ENCODE measurements at places on chromosomes 16 and 17.
A peak's percentile ranks its signal among the peaks of the same experiment; 100 is the strongest.

GRCh38 chr17:19346351-19347255, 15.9 kb downstream of the B9D1 start:
- DNase-seq: no peak

GRCh38 chr17:14547556-14547955, 246.7 kb downstream of the HS3ST3B1 start:
- DNase-seq: no peak

- no peak for DNase-seq
Observed at GRCh38 chr16:2902337-2903130, 9.2 kb upstream of the FLYWCH1 start.

DNA sequence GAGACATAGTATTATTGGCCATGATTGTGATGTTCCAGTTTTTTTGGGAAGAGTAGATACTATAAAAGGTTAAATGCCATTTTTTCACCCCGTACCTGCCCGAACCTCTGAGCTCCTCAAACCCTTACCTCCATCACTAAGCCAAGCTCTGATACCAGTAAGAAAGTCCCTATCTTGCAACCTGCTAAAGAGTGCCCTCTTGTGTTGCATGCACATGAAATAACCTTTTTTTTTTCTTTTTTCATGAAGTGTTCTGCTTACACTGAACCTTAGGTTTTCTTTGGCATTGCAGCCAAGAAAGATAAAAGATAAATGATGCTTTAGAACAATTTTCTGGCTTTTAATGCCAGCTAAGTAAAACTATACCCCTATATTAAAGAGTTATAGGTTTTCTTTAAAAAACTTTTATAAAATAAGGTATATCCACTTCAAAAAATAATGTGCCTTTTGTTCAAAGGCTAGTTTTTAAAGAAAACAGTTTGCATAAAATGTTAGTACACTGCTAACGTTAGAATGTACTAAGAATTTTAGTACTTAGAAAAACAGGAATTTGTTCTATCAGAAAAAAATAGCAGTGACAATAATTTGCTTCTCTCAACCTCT, 295.3 kb upstream of the PMFBP1 start:
- peak; percentile 58 for DNase-seq

DNA sequence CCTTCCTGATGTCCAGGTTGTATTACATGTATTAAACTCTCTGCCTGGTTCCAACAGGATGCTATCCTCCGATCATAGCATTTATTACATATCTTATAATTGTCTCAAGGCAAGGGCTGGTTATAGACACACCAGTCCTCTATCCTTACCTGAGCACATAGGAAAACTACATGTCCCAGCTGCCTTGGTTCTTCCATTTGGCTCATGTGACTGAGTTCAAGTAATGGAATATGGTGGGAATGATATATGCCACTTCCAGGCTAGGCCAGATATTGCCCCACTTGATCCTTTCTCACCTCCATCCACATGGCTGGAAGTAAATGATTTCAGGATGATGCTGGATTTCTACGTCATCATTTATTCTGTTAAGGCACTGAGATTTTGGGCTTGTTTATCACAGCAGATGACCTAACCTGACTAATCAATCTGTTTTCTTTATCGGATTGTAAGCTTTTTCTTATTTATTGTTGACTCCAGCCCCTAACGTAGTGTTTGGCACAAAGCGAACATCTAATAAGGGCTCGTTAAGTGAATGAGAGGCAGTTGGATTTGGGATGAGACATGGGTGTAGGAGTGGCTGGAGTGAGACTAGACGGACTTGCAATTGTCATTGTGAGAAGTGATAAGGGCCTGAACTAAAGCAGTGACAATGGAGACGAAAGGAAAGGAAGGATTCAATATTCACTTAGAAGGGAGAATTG, 8.2 kb upstream of the SHISA9 start:
- no peak for DNase-seq

- DNase-seq: no peak
Observed at GRCh38 chr16:62657116-62657515, 620.9 kb upstream of the CDH8 start.

GRCh38 chr17:59719526-59719925, 12.1 kb downstream of the VMP1 start:
- no peak for DNase-seq

DNA sequence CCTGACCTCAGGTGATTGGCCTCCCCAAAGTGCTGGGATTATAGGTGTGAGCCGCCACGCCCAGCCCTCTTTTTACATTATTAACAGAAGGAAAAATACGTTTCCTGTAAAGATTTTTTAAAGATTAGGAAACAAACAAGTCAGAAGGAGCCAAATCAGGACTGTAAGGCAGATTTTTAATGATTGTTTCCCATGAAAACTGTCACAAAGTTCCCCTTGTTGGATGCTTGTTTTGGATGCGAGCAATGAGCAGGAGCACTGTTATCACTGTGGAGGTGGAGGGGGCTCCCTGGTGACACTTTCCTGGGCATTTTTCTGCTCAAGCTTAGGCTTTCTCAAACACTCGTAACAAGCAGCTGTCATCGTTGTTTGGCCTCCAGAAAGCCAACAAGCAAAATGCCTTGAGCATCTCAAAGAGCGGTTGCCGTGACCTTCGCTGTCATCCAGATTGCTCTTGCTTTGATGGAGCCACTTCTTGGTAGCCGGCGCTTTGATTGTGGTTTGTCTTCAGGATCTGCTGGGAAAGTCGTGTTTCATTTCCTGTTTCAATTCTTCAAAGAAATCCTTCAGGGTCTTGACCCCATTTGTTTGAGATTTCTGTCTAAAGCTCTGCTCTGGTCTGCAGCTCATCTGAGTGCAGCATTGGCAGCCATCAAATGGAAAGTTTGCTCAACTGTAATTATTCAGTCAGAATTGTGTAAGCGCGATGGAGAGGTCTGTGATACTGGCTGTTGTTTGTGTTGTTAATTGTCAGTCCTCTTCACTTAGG, 128.7 kb downstream of the RPTOR start:
- no peak for DNase-seq

DNA sequence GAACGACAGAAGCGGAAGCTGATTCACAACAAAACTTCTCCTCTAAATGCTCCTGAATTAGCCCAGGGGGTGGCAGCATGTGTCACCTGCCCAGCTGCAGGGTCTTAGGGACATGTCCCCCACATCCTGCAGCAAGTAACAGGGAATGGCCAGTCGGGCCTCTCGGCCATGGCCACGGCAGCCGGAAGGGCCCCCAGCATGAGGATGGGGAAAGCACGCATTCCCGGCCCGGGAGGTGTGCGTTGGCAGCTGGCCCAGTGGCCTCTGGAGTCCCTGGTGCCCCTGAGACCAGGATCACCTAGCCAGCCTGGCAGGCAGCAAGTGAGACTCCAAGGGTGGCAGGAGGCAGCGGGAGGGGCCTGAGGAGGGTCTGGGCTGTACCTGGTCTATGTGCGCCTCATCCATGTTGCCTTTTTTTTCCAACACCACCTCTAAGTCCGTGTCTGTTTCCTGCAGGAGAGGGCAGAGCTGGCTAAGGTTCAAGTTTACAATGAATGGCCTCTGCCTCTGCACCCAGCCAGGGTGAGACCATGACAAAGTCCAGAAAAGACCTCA, 7.0 kb downstream of the KNOP1 start:
- no peak for DNase-seq

- no peak for DNase-seq
Observed at GRCh38 chr17:2721603-2722002, 10.0 kb upstream of the CLUH start.

DNA sequence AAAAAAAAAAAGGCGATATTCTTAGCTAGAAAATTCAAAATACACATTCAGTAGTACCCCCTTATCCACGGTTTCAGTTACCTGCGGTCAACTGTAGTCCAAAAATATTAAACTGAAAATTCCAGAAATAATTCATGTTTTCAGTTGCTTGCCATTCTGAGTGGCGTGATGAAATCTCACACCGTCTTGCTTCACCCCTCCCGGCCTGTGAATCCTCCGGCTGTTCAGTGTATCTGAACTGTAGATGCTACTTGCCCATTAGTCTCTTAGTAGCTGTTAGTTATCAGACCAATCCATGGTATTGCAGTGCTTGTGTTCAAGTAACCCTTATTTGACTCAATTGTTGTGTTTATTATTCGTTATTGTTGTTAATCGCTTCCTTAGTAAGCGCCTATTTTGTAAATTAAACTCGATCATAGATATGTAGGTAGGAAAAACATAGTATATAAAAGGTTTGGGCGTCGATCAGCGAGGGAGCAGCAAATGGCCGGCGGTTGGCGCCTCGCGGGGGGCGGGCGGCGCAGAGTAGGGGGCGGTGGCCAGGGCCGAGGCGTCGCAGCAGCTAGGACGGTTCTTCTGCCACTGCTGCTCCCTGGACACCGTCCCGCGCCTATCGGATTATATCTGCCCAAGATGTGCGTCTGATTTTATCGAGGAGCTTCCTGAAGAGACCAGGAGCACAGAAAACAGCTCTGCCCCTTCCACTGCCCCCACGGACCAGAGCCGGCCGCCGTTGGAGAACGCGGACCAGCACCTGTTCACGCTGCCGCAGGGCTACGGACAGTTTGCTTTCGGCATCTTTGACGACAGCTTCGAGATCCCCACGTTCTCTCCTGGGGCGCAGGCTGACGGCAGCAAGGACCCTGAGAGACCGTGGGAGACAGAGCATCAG, 39.8 kb upstream of the AKAP1 start:
- no peak for DNase-seq

DNA sequence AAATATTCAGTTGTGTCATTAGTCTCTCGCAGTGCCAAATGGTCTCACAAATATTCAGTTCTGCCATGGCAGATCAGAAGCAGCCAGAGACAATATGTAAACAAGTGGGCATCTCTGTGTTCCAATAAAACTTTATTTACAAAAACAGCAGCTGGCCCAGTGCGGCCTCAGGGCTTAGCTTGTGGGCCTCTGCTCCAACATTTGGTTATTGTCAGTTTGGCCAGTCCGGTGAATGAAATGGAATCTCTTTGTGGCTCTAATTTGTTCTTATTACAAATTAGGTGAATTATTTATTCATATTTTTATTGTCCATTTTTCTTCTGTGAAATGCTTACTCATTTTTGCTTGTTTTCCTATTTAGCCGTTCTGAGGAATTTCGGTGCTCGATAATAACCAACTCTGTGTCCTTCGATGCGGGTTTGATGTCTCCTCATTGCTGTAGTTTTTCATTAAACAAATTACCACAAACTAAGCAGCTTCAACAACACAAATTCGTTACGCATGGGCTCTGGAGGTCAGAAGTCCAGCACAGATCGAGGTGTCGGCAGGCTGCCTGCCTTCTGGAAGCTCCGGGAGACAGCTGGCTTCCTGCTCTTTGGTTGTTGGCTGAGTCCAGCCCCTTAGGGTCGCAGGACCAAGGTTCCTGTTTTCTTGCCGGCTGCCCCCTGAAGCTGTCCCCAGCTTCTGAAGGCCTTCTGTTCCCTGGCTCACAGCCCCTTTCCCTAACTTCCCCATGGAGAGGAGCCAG, 4.1 kb upstream of the SLC38A10 start:
- no peak for DNase-seq

GRCh38 chr17:491086-492021, 138.7 kb upstream of the RPH3AL start:
- no peak for DNase-seq

DNA sequence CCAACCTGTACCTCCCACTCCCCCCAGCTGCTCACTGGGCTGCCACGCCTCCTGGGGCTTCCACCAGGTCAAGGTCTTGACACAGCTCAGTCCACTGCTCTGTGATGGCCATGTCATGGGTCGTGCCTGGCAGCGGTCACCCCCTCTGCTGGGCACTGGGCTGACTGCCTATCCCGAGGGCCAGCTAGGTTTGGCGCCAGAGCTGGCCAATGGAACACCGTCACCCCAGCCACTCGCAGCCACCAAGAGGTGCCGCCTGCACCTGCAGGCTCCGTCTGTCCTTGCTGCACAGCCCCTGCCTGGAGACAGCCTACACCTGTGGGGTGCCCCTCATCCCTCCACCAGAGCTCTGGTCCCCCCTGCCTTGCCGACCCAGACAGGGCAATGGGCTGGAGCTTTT, 4.5 kb upstream of the RAB40C start:
- DNase-seq: peak; percentile 88

DNA sequence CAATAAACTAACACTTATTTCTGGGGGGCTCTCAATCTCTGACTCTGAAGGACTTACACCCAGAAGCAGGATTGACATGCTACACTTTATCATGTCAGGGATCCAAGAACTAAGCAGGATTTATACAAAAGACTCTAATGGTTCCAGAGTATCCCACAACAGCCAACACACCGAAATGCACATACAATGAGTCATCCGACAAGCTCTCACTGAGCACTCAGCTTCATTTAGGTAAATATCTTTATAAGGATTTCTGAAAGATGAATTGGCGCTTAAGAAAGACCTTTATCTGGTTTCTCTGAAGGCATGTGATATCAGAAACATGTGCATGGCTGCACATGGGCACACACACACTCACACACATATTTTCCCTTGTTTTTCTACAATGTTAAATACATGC, 77.2 kb downstream of the TOX3 start:
- DNase-seq: no peak

- DNase-seq: no peak
Observed at GRCh38 chr16:66293207-66293735, 73.2 kb upstream of the CDH5 start.

- DNase-seq: no peak
Observed at GRCh38 chr16:51638339-51639135, 487.5 kb upstream of the SALL1 start.

- DNase-seq: no peak
Observed at GRCh38 chr16:72739577-72739976, 308.4 kb downstream of the ZFHX3 start.

DNA sequence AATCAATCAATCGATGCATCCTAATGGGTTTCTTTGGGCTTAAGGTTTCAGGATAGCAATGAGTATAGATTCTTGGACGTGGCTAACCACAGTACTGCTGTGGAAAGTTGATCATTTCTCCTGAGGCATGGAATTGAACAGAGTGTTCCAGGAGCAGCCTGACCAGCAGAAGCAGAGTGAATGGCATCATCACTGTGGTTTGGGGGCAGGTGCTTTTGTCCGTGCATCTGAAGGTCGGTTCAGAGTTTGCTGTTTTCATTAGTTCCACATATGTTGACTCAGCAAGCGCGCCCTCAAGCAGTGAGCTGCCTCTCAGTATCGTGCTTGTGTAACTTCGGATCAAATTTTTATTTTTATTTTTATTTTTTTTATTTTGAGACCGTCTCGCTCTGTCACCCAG, 24.9 kb downstream of the KIAA0513 start:
- DNase-seq: no peak

DNA sequence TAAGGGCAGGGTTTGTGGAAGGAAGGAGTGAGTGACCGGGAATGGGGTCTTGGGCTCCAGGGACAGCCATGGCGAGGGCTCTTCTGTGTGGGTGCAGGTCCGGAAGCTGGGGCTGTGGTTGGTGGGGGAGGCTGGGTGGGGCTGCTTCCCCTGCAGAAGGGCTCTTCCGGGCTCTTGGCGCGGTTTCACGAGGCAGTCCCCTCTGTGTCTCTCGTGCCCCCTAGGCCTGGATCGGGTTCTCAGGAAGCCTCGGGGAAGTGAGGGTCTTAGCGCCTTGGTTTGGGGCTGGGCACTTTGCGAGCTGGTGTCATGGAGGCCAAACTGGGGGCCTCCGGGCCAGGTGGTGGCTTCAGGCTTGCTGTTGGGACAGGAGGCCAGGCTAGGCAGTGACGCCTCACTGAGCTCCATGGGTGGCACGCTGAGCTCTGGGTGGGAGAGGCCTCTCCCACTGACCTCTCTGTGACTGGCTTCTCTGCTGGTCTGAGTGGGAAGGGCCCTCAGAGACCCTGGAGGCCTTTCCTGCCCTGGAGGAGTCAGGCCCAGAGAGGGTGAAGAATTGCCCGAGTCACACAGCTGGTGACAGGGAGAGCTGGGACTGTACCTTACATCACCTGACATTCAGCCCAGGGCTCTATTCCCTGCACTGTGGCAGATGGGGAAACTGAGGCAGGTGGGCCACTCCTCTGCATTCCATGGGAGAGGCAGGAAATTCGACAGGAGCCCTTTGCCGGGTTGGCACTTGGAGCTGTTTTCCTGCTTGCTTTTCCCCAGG, 8.2 kb downstream of the ADCY7 start:
- no peak for DNase-seq
